ENCODE measurements at places on chromosomes 7 and 10.

GRCh38 chr7:35553519-35553918 is 141.4 kb downstream of the HERPUD2 start:
- DNase-seq: no peak

DNA sequence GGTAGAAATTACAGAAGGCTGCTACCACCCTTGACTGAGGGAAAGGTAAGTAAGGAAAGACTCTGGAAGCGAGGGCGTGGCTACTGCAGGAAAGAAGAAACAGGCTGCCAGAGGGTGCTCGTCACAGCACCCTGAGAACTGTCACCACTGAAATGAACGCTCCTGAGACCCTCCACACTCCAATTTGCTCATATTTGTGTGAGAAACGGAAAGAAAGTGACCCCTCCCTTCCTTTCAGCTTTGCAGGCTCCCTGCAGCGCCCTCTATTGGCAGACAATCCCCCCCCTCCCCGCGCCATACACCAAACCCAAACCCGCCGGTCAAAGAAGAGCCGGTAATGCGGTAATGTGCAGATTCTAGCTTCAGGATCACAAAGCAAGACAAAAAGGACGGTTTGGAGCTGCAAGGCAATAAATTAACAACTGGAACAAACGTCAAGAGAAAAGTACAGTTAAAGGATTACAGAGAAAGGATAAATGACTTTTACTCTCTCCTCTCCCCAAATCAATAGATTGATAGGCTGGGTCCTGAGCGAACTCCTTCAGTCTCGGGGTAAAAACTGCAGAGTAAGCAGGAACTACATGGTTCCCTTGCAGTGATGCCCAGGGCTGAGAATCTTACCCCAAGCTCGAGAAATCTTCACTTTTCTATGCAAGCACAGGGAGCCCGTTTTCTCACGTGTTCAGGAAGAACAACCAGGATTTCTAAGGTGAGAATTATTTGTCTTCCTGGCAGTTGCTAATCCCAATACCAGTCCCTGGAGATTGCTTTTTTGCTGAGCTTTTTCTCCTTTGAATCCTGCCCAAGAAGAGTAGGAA is 47.6 kb downstream of the STEAP1B start:
- peak; percentile 61 for DNase-seq

DNA sequence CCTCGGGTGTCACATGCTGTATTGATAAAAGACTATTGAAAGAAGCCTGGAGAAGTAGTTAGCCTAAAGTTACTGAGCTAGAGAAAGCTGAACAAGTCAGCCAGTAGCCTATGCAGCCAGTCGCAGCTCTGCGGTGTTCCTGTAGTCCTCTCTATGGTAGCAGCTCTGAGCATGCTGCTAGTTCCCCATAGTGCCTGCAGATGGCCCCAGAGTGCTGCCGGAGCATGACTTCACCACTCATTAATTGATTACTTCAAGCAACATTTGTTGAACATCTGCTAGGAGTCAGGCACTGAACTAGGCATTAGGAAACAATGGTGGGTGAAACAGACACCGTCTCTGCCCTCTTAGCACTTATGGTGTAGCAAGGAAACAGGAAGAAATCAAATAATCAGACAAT is 422.7 kb downstream of the SORCS3 start:
- DNase-seq: peak; percentile 15

DNA sequence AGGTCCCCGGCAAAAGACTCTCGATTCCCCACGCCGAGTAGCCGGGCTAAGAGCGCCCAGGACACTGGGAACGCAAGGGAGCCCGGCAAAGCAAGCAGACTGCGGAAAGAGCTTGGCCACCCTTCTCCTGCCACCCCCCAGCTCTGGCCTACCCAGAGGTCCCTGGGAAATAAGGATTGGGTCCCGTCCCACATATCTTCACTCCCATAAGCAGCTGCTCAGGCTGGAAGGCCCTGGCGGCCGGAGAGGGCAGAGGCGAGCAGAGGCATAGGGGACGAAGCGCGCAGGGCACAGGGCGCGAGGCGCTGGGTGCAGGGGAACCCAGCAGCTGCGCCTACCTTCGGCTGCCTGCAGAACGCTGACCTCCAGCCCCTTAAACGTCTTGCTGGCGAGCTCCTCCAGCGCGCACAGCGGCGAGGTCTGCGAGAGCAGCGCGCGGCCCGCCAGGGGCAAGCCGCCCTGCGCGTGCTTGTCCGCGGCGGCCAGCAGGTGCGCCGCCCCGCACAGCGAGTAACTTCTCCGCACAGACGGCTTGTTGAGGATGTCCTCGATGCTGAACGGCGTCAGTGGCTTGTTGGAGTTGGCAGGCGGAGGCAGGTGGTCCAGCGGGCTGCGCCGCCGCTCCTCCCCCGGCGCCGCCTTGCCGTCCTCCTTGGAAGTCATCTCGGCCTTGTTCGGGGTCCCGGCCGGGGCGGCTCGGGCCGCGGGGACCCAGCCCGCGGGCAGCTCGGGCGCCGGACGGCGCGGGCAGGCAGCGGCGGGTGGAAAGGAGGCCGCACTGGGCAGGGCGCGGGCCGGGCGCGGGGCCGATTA is 904 bp downstream of the LBX1 start:
- DNase-seq: no peak

DNA sequence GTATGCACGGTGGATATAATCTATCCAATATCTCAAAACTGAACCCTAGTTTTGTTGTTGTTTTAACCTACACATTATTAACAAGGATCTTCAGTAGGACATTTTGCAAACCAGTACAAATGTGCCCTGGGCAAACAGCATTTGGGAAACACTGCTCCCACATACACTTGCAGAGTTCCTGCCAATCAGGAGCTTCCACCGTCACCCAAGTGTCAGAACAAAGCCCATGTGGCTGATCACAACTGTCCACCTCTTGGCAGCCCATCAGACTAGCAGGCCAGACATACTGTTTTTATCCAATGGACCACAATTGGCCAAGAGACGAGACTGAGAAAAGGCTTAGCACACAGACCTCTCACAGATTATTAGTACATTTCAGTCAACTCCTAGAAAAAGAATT is 200.4 kb downstream of the FAM107B start:
- no peak for DNase-seq

- DNase-seq: no peak
Observed at GRCh38 chr7:82704121-82704520, 260.5 kb upstream of the CACNA2D1 start.

GRCh38 chr10:52099026-52099600 is 215.0 kb upstream of the DKK1 start:
- no peak for DNase-seq

- DNase-seq: no peak
Observed at GRCh38 chr7:117091721-117092120, 138.4 kb downstream of the ST7 start.

DNA sequence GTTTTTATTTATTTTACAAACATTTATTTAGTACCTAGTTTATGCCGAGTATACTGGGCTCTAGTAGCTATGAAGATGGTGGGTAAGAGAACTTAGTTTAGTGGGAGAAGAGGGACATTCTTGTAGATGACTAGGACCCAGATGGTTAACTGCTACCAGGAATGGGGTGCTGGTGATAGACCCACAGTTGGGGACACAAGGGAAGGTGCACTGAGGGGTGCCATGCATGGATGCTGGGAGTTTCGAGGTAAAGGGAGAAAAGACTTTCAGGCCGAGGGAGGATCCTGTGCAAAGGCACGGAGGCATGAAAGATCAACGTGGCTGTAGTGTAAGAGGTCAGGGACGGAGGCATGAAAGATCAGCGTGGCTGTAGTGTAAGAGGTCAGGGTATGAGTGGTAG is 204.2 kb upstream of the HABP2 start:
- no peak for DNase-seq

DNA sequence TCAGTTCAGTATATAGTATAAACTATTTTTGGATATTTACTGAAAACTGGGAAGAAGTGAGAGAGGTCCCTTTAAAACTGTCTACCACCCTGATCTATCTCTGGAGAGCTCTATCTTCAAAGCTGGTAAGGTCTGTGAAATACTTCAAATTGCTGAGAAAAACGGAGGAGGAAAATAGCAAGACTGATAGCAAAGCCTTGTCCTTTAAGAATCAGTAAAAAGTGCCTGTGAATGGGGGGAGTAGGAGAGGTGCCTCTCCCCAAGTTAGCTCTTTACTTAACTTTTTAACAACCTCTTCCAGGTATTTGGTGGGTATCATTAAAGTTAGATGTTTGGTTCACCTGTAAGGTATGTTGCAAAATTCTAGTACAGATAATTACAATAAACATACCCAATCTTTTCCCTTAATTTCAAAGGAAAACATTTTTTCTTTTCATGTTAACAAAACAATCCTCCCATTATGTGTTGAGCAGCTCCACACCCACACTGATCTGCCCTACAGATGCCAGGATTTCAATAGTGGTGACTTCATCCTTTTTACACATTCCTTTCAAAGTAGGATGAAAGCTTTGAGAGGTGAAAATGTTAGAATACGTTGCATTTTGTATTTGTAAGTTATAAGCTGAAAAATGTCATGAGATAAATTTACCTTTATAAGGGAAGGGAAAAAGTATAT is 149.2 kb downstream of the CRPPA start:
- DNase-seq: no peak

GRCh38 chr7:137969828-137970227 is 32.1 kb downstream of the CREB3L2 start:
- no peak for DNase-seq

- DNase-seq: no peak
Observed at GRCh38 chr10:116910910-116911309, 61.6 kb downstream of the ENO4 start.

DNA sequence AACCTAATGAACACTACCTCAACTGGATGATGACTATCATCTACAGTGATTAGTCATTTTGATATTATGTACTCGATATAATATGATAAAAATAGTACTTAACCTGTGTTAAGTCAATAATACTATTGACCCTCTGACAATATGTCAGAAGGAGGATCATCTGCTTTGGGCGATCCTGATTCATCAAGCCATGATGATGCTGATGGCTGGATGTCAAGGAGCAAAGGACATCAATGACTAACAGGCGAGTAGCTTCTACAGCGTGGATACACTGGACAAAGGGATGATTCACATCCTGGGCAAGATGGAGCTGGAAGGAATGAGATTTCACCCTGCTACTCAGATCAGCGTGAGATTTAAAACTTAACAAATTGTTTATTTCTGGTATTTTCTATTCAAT is 94.4 kb upstream of the SKAP2 start:
- no peak for DNase-seq

- no peak for DNase-seq
Observed at GRCh38 chr7:51295440-51296245, 21.0 kb downstream of the COBL start.

GRCh38 chr7:10860516-10860915 is 113.2 kb upstream of the PHF14 start:
- DNase-seq: no peak

DNA sequence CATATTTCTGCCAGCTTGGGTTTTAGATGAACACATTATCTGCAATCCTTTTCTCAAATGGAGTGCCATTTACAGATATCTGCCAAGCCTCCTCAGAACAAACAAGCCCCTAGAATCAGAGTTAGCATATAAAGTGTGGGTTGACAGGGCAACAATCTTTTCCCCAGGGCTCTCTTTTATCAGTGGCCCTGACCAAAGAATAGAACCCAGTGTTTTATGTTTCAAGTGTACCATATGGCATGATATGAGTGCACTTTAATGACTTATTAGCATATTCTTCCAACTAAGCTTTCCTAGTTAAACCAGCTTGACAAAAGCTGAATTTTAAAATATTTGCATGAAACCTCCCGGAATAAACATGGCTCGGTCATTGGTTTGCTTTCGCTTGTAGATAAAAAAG is 57.3 kb downstream of the EVX1 start:
- no peak for DNase-seq

- no peak for DNase-seq
Observed at GRCh38 chr10:49375611-49376010, 20.3 kb downstream of the DRGX start.

GRCh38 chr7:88818552-88818951 is 23.0 kb upstream of the TEX47 start:
- no peak for DNase-seq

DNA sequence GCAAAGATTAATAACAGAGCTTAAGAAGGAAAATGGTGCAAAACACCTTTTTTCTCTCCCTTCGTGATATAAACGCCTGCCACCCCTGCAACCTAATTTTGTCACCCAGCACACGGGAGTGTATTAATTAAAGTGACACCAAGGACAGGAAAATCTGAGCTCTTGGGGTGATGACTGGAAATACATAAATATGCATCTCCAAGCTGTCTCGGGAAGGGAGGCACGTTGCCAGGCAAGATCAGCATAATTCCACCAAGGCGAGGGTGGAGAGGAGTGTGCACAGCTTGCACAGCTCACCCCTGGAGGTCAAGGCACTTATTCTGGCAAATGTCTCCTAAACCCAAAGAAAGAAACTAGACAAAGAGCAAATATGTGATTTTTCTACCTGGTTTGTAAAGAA is 700.9 kb downstream of the GRID1 start:
- no peak for DNase-seq
